Left renal pelvis (tissue), 4 donors: ENCODE measurements at places on chromosomes 5 and 9.

- DNase-seq: no peak
These were observed 8.6 kb downstream of the C9orf72 start for GRCh38 chr9:27564670-27565069.

DNA sequence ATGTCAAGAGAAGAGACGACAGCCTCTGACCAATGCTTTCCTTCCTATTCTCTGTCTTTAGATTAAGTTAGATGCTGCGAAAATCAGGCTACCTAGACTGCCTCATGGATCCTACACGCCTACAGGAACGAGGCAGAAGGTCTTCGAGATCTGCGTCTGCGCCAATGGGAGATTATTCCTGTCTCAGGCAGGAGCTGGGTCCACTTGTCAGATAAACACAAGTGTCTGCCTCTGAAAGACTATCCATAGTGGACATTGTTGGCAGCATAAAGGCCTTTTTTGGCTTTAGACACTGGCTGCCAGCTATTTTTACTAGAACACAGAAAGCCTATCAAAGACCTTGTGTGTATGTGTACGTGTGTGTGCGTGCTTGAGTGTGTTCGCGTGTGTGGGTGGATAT lies 90.9 kb upstream of the PPP1R2B start:
- DNase-seq: no peak

- DNase-seq: no peak
These were observed 291.1 kb upstream of the TUT7 start for GRCh38 chr9:86645303-86645702.

- no peak for DNase-seq
These were observed 73.1 kb downstream of the HSPA4 start for GRCh38 chr5:133124891-133125290.

DNA sequence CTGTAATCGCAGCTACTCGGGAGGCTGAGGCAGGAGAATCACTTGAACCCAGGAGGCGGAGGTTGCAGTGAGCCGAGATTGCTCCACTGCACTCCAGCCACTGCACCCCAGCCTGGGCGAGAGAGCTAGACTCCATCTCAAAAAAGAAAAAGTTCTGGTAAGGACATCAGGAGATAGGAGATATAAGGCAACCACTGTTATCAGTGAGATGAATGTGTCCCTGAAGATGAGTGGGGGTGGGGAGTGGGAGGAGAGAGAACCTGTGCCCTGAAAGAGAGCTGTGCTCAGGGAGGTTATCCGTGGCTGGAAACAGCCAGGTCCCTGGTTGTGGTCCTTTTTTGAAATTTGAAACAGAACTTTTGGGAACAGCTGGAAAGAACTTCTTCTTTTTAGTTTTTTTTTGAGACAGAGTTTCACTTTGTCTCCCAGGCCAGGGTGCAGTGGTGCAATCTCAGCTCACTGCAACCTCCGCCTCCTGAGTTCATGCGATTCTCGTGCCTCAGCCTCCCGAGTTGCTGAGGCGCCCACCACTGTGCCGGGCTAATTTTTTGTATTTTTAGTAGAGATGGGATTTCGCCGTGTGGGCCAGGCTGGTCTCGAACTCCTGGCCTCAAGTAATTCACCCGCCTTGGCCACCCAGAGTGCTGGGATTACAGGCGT lies 2.6 kb downstream of the PTPA start:
- DNase-seq: no peak

DNA sequence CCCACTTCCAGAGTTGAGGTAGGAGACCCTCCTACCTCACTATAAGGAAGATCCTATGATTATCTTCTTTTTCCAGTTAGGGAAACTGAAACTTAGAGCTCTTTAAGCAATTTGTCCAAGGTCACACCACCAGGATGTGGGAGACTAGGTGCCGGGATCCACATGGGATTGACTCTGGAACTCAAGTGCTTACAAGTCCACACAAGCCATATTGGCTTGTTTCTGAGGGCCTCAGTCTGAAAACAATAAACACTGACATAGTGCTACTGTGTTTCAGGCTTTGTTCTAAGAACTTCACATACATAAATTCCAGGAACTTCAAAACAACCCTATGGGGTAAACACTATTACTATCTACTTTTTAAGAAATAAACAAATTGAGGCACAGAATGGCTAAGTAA lies 481.3 kb downstream of the ZSWIM6 start:
- DNase-seq: no peak

GRCh38 chr5:174599992-174600391 lies 124.4 kb upstream of the MSX2 start:
- no peak for DNase-seq

GRCh38 chr5:15137414-15137813 lies 265.8 kb upstream of the ANKH start:
- DNase-seq: no peak

DNA sequence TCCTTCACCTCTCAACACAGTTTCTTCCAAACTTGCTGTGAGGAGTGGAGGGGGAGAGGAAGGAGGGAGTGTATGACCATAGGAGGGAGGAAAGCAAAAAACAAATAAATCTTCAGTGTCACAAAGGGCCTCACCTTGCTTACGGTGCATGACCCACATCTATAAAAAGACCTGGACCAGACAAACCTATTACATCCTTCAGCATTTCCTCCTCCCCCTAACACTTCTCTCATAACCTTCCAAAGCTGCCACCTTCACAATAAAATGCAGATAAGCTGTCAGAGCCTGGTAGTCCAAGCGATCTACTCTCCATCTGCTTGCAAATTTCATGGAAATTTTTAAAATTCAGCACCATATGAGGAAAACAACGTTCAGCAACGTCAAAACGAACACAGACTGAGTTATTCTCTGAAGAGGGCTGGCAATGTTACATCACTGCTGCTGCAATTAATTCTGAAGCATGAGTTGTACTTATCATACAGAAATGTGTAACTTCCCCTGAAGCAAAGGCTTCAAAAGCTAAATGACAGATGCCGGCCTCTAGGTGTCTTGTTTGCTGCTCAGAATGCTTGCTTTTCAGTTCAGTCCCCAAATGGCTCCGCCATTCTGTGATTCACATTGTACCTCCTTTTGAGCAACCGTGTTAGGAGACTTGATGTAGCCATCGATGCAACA lies 62.9 kb downstream of the EFNA5 start:
- DNase-seq: no peak

DNA sequence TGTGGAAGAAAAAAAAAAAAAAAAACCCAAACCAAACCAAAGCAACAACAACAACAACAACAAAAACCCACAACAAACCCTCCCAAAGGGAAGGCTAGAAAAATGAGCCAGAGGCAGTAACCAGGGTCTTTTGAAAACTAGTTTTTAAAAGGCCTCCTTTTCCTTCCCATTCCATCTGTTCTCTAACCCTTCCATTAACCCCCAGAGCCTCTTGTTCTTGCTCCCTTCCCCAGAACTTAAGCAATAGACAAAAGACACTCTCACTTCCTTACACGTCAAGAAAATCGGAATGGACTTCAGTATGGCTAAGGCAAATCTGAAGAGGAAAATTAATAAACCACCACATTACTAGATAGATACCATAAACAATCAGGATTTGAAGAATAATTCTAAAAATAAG lies 292.8 kb downstream of the ARL15 start:
- DNase-seq: no peak

- no peak for DNase-seq
These were observed 300.0 kb upstream of the ADAMTSL1 start for GRCh38 chr9:18173923-18174322.

GRCh38 chr5:120405923-120406322 lies 58.2 kb upstream of the PRR16 start:
- no peak for DNase-seq

DNA sequence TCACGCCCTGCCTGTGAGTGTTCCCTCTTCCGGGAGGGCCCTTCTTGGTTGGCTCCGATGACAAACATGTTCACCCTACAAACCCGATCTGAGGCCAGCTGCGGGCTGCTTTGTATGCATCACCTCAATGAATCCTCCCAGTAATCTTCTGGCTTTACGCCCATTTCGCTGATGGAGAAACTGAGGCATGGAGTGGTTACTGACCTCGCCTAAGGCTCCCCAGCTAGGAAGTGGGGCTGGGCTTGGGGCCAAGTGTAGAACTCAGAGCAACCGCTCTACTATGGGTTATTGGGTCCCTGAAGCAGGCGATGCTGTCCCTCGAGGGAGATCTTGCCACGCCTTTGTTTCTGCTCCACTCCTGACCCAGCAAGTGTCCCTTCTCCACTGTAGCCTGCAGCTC lies 38.2 kb upstream of the RPL26L1 start:
- DNase-seq: no peak

- DNase-seq: no peak
These were observed 8.0 kb downstream of the GRIA1 start for GRCh38 chr5:153498516-153498915.

GRCh38 chr9:137720571-137721110 lies 101.8 kb downstream of the EHMT1 start:
- no peak for DNase-seq

GRCh38 chr5:77994943-77995342 lies 218.8 kb upstream of the TBCA start:
- no peak for DNase-seq

DNA sequence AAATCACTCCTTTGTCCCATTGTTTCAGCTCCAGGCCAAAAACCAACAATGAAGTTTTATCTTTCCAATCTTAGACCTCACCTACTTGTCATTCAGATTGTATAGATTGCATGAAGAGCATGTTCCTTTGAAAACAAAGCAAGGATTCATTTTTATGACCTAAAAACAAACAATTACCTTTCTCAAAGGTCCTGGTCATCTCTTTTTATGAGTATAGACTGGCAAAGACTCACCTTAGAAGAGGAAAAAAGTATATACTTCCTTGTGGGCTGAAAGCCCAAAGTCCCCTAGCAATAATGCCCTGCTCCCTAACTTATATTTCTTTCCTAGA lies 28.4 kb upstream of the TLE1 start:
- DNase-seq: no peak

DNA sequence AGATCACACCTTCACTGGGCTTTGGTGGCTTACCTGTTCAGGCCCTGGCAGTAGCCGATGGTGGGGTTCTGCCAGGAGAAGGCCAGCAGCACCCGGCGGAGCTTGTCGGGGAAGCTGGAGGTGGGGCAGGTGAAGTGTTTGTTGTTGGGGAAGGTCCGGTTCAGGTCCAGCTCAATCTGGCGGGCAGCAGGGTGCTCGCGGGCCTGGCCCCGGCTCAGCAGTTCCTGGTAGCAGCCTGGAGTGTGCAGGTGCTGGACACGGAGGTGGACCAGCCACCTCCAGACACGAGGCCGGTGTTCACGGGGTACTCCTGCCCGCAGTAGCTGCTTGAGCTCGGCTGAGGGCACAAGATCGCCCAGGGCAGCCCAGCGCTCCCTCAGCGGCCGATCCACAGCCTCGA lies 16.2 kb upstream of the CORO2A start:
- DNase-seq: no peak

DNA sequence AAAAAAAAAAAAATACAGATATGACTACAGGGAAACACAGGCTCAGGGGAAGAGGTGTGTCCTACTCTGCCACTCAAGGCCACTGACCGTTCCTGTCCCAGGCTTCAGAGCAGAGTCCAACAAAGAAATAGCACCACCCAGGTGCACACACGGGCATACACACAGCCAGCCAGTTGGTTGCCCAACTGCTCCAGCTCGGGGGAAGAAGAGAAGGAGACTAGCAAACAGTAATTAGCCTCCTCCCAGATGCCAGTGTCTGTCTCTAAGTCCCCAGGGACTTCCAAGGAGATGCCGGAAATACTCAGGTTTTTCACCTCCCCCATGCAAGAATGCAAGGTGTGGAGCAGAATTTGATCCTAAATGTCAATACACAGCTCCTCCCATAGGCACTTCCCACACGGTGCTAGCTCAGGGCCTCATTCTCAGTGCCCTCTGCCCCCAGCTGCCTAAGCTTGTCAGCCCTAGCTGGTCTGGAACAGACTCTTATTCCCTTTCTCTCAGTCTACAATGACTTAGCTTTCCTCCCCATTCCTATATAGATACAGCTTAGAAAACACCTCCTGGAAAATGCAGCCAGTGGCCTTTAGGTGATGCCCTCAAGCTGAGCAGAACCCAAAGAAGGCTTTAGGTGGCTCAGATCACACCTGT lies 1.7 kb downstream of the MYORG start:
- DNase-seq: no peak

- no peak for DNase-seq
These were observed 3.2 kb upstream of the NUP214 start for GRCh38 chr9:131122158-131122557.

GRCh38 chr9:118366228-118366627 lies 662.0 kb downstream of the TLR4 start:
- no peak for DNase-seq

DNA sequence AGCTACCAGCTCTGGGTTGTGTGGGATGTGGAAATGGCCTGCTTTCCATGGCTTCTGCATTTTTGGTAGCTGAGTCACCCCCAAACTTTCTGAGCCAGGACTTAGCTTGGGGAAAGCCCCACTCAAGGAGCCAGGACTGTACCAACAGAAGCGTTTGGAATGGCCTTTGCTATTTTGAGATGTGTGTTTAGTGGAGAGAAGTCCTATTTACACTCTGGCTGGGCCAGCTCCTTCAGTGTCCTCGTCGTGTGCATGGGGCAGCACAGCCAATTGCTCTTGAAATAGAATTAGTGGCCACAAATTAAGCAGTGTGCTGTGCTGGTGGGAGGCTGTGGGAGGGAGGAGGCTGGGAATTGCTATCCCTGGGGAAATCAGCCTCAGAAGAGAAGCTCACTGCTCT lies 51.6 kb downstream of the ENTREP1 start:
- no peak for DNase-seq
